ENCODE measurements at places on chromosomes 11 and 22.
A peak's percentile ranks its signal among the peaks of the same experiment; 100 is the strongest.

GRCh38 chr11:10916665-10917064 lies 58.8 kb upstream of the ZBED5 start:
- no peak for DNase-seq

DNA sequence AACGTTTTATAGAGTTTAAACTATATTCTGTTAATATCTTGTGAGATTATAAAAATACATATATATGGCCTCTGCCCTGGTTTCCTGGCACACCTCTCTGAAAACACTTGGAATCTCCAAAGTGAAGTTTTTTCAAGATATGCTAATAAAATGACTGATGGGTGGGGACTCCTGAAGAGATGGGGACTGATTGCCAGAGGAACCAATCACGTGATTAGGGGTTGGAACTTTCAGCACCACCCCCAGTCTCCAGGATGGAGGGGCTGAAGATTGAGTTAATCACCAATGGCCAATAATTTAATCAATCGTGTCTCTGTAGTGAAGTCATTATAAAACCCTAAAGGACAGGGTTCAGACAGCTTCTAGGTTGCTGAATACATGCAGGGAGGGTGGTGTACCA lies 37.4 kb downstream of the C11orf71 start:
- no peak for DNase-seq

GRCh38 chr22:48237466-48238283 lies 1475.2 kb downstream of the TBC1D22A start:
- DNase-seq: no peak

GRCh38 chr11:117381481-117382387 lies 54.1 kb downstream of the CEP164 start:
- no peak for DNase-seq

DNA sequence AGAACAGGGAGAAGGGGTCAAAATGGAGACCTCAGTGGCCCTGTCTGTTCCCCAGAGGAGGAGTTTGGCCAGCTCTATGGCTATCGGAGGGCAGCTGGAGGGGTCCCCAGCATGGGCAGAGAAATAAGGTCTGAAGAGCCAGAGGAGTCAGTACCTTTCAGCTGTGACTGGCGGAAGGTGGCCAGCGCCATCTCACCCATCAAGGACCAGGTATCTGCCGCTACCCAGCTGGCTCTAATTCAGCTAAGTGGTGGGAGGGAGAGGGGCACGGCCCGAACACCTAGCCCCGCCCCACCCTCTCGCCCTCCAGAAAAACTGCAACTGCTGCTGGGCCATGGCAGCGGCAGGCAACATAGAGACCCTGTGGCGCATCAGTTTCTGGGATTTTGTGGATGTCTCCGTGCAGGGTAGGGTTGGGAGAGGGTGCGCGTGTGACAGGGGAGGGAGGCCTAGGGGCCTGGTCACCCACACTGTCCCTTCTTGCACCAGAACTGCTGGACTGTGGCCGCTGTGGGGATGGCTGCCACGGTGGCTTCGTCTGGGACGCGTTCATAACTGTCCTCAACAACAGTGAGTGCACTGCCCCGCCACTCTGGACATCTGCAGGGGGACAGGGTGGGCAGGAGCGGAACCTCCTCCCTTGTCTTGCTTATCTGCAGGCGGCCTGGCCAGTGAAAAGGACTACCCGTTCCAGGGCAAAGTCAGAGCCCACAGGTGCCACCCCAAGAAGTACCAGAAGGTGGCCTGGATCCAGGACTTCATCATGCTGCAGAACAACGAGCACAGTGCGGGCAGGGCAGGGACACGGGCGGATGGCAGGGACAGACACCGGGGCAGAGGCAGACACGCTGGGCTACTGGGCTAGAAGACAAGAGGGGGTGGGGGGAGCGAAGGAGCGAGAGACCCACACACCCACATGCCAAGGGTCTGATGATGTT lies 2.8 kb downstream of the CTSW start:
- DNase-seq: no peak

DNA sequence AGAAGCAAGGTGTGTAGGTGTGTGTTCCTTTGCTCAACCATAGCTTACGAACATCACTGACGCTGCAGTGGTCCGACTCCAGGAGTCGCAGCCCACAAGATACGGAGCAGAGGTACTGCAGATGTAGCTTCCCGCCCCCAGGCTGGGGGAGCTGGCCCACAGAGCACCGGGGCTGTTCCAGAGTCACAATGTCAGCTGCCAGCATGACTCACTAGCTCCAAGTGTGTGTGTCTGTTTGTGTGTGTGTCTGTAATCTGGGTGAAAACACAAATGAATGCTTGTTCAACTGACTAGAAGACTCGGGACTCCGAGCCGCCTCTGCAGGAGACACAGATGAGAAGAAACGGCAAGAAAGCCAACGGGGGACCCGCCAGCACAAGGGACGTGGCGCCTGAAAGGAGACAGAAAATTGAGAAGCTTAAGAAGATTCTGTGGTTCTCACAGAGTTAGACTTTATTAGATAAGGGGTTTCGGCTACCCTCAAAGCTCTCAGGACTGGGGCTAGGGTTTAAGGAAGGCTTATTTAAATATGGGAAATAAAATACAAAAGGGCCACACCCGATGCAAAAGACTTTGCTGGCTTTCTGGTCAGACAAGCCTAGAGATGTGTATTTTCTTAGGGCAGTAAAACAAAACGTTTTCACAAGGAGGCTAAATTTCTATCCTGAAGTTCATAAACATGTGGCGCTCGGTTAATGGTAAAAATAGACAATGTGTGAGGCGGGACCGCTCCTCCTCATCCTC lies 10.7 kb downstream of the VSIG10L2 start:
- DNase-seq: no peak

DNA sequence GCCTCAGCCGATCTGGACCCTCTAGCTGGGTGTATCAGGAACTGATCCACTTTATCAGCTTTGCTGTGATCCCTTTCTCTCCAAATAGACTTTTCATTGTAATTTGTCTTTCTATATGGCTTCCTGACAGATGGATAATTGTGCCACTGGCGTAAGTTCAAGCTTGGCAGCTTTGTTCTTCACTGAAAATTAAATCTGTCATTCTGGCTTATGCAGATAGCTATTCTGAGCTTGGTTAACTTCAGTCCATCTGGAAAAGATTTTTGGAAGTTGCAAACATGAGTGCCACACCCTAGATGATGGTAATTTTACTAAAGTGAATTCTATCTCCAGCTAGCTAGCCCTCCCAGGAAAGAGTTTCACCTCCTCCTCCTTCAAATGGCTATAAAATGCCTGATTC lies 8.1 kb downstream of the OR5A2 start:
- DNase-seq: no peak

- no peak for DNase-seq
These were observed 51.7 kb upstream of the PAK1 start for GRCh38 chr11:77525455-77526091.

- DNase-seq: no peak
These were observed 239.9 kb upstream of the ZC3H12C start for GRCh38 chr11:109853156-109853776.

DNA sequence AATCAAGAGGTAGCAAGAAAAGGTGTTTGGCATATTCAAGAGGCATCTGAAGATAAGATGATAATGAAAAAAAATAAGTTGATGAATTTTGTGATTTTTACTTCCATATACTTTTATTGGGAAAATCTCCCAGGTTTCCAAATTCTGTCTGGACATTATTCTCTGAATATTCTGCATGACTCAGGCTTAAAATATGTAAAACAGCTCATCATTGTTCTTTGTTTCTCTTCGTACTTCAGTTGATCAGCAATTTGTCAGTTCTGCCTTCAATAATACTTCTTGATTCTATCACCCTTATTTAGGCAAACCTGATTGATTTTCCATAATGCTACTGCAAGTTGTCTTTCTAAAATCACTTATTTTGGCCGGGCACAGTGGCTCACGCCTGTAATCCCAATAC lies 30.2 kb downstream of the GTF2H1 start:
- no peak for DNase-seq

DNA sequence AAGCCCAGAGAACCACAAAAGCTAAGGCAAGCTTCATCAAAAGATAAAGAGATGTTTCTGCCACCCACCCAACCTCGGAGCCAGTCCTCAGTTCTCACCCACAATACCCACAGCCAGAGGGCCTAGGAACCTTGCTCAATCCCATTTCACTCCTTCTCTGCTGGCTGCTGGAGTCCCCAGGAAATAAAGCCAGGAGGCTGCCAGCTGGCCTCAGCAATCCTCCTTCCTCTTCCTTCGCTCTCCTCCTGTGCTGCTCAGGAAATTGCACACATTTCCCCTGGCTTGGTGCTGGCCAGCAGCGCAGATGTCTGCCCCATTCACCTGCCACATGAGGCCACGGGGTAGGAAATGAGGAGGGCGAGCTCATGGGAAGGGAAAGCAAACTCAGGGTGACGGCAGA lies 91.8 kb upstream of the LDLRAD3 start:
- no peak for DNase-seq

GRCh38 chr11:44176546-44177213 lies 81.2 kb downstream of the EXT2 start:
- DNase-seq: no peak

DNA sequence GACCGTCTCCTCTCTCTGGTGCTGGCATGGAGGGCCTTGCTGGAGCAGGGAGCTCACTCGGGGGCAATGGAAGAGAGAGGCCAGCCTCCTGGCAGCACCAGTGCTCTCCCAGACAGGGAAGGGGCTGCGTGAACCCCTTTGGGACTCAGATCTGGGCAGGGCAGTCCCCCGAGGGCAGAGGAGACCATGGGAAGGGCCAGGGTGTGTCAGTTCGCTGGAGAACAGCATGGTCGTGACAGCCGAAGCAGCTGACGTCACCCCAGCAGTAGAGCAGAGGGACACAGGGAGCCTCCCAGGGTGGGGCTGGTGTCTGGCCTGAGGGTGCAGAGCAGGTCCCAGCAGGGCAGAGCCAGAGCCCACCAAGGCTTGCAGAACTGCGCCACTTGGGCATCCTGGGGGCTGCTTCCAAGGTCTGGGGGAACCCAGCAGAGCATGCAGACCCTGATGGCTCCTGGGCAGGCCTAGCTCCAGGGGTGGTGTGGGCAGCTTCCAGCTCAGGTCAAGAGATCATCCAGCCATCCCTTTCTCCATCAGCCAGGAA lies 71.0 kb upstream of the KCNQ1OT1 start:
- no peak for DNase-seq

DNA sequence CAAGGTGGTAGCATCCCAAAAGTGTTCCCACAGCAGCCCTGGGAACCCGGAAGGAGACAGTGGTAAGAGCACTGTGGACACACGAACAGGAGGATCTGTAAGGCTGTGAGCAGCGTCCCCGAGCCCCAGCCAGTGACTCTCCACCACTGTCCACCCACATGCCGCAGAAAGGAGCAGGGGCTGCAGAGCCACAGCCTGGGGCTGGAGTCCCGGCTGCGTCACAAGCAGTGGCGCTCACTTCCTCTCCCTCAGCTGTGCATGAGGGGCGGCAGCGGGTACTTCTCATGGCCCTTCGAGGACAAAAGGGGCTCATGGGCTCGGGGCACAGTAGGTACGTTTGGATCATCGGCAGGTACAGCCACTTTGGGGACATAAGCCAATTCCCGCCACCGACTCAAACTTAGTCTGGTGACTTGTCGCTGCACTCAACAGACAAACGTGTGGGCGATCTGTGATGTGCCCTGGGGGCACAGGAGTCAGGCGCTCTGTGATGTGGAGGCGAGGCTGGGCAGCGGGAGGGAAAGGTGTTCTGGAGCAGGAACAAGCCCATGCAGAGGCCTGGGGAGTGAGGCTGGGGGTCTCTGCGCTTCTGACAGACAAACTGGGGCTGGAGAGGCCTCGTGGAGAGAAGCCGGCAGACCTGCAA lies 68.5 kb downstream of the SCUBE1 start:
- DNase-seq: no peak

DNA sequence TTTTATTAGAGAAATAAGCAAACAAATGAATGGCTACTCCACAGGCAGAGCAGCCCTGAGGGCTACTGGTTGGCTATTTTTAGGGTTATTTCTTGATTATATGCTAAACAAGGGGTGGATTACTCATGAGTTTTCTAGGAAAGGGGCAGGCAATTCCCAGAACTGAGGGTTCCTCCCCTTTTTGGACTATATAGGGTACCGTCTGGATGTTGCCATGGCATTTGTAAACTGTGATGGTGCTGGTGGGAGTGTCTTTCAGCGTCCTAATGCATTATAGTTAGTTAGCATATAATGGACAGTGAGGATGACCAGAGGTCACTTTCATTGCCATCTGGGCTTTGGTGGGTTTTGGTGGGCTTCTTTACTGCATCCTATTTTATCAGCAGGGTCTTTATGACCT lies 19.2 kb downstream of the SLC22A6 start:
- no peak for DNase-seq

GRCh38 chr22:40401981-40402406 lies 31.6 kb downstream of the SGSM3 start:
- DNase-seq: peak; percentile 20

DNA sequence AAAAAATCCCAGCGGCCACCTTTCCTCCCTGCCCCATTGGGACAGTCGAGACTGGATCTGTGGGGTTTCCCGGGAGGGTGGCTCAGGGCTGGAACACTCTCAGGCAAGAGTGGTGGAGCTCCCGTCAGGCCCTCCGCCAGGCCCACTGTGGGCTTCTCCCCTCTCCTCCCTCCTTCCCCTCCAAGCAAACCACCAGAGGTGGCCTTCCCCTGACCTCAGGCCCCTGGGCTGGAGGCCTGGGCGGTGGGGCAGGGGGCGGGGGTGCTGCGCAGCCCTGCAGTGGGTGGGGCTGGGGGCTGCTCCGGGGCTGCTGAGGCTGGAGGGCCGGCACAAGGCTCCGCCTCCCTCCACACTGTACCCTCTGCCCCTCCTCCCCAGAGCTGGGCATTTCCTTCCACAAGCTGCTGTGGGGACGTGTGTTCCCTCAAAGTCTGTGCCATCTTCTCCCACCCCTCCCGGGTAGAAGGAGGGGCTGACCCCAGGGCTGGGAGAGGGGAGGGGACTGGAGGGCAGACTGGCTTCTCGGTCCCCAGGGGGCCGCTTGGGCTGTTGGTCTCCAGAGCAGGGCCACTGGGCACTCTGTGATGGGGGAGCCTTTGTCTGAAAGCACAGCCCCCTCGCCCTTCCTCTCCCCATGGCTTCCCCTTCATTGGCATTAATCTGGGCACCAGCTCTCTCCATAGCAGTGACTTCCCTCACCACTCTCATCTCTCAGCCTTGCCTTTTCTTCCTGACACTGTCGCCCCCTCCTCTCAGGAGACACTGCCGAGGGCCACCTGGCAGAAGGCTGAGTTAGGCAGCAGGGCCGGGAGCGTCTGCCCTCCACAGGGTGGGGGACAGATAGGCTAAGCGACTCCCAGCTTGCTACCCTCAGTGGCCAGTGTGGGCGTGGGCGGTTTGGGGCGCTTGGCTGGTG lies 7.1 kb downstream of the RCOR2 start:
- no peak for DNase-seq

DNA sequence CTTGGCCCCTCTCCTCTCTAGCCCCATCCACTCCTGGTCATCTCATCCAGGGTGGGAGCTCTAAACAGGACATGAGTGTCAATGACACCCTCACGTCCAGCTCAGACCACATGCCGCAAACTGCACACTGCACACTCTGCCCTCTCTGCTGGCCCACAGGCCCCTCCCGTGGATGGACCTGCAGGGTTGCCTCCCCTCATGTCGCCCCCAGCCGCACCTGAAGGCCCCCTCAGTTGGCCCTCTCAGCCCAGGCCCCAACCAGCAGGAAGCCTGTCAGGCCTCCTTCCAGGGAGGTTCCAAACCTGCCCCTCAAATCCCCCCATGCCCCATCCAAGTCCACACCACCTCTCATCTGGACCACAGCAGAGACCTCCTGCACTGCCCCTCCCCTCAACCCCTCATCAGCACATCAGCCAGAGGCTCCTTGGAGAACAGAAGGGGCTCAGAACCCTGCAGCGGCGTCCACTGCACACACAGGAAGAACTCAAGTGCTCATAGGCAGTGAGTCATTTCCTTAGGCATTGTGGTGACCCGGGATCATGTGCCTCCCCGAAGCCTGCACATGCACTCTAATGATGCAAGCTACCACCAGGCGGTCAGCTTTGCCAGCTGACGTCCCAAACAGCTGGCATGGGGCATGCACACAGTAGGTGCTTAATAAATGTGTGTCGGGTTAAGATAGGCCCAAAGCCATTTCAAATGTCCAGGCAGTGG lies 12.9 kb upstream of the CDKN1C start:
- DNase-seq: peak; percentile 74
